Tibial nerve (tissue), 4 donors: ENCODE measurements at places on chromosomes 3 and 15. TPM values are rescaled to one million over a fixed set of nuclear protein-coding genes. Genes with fewer than 3 reads are reported as not detected.

GRCh38 chr15:24933716-24934115 is 21.1 kb upstream of the SNRPN start:
- no peak for DNase-seq

- no peak for DNase-seq
Measured at GRCh38 chr15:39922462-39923092, 2.5 kb upstream of the GPR176 start.

DNA sequence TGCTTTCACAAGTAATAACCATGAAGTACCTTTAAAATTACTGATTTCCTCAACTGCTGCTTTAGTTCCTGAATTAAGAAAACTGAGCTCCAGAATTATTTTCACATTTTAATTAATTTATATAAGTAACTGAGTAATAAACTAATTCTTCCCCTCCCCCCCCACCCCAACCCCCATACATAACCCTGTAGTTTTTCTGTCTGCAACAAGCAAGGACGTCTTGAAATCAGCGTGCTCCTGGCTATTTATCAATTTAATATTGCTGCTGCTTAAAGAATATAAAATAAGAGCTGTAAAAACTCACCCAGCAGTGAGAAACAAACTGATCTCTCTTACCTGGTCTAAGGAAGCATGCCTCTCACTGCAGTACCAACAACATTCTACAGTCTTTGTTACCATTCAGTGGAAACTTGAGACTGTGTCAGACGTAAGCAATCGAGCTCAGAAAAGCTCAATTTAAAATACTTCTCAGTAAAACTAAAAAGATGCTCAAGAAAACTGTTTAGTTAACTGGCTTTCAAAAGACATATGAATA is 121.0 kb downstream of the TFDP2 start:
- peak; percentile 41 for DNase-seq

DNA sequence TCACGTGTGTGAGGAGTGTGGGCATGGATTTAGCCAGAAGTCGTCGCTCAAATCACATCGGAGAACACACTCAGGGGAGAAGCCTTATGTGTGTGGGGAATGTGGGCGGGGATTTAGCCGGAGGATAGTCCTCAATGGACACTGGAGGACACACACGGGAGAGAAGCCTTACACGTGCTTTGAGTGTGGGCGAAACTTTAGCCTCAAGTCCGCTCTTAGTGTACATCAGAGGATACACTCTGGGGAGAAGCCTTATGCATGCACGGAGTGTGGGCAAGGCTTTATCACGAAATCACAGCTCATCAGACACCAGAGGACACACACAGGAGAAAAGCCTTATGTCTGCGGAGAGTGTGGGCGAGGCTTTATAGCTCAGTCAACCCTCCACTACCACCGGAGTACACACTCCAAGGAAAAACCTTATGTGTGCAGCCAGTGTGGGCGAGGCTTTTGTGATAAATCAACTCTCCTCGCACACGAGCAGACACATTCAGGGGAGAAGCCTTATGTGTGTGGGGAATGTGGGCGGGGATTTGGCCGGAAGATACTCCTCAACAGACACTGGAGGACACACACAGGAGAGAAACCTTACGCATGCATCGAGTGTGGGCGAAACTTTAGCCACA is 28.1 kb downstream of the ZNF589 start:
- DNase-seq: peak; percentile 29

DNA sequence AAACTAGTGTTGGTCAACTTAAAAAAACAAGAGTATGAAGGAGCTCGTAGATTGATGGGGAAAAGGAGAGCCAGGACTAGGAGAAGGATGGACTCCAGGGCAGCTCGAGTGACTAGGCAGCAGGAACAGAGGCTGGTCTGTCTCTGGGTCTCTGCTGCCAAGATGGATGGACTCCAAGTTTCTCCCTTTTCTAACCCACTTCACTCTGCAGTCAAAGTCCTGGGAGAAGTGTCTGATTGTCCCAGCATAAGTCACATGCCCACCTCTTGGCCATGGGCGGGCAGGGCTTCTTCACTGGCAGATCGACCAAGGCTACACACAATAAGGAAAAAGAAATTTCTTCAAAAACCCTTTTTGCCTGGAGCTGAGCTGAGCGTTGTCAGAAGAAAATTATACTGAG is 9.2 kb upstream of the EPB42 start:
- no peak for DNase-seq

DNA sequence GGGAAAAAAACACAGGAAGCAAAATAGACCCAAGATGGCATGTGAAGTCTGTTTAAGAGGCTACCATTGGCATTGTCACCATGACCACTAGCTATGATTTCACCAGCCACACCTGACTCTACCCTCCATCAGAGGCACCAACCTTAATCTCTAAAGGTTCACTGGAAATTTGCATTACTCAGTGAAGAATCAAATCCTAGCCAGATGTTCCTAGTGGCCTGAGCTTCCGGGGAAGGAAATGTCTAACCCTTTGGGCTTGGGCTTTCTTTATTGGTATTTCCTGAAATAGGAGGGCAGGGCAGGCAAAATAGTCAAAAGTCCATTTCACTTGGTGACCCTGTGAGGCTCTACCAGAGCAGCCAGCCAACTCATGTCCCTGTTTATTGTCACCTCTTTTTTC is 110.9 kb upstream of the PHLDB2 start:
- DNase-seq: no peak

DNA sequence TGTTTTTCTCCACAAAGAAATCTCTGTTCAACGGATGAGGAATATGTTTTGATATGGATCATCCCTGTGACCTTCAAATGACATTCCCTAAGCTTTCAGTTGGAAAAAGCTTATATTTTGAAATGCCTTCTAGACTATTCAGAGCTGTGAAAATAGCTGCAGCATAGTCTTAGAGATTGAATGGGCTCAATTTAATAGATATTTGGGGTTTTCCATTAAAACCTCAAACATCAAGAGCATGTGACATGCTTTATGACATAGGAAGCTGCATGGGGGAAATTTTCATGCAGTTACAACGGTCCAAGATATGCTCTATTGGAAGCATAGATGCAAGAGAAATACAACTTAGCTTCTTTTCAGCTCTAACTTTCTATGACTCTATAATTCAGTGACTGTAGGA is 102.8 kb downstream of the LSAMP start:
- DNase-seq: no peak

DNA sequence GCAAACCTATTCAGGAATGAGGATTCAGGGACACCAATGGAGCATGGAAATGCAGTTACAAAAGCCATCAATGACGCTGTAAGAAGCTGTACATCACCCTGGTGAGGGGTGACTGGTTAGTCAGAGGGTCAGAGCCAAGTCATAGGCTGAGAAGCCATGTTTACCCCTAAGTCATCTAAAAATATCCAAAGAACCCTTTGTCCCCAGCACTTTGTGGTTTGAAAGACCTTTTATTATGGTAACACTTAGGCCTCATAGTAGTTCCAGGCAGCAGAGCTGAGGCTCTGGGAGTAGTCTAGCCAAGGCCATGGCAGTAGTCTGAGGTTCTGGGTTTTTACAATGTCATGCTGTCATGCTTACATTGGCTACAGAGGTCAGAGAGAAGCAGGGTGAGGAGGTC is 131.2 kb downstream of the CTNNB1 start:
- DNase-seq: no peak

DNA sequence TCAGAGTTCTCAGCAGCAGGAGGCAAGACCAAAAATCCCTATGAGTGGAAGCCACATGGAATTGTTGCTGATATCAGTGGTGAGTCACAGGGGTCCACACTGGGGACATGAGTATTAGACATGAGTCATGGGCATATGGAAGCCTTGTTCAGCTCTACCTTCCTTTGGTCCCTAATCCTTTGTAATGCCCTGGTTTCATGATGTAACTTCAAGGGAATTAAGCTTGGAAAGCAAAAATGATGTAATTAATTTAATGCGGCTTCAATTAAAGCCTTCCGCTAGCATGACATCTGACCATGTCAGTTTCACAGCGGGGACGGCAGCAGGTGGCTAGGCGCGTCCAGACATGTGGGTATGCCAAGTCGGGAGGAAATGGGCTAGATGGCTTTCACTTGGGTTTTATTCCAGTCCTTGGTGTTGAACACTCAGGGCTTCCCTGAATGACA is 176.1 kb upstream of the RGMA start:
- no peak for DNase-seq

DNA sequence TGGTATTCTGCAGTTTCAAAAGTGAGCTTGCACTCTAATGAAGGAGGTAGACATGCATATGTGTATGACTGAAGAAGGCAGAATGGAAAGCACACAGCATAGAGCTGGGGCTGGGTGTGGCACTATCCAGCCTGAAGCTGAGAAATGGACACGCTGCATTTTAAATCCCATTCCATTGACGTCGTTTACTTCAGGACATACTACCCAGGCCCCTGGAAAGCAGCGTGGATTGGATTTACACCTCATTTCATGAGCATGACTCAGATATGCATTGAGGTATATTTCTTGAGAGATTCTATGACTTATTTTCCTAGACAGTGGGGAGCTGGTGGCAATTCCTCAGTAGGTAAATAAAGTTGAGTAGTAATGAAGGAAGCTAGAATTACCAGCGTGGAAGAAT is 101.4 kb downstream of the ABI3BP start:
- no peak for DNase-seq

DNA sequence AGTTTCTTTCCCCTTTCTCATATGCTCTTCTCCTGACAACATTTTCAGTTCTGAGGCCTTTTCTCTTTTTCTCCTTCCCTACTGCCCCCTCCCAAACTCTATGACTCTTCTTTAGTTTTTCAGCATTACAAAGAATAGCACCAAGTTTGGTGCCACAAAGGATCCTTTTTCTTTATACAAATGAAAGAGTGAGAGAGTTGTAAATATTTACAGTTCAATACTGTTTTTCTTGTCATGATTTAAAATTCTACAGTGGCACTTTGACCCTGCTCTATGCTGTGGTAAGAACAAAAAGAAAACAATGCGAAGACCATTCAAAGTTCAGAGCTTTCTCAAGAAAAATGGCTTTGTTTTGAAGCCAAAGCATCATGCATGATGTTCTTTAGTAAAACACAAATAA is 667.9 kb upstream of the SGO1 start:
- no peak for DNase-seq

The SATB1 gene
- total RNA-seq: 42.3 TPM

DNA sequence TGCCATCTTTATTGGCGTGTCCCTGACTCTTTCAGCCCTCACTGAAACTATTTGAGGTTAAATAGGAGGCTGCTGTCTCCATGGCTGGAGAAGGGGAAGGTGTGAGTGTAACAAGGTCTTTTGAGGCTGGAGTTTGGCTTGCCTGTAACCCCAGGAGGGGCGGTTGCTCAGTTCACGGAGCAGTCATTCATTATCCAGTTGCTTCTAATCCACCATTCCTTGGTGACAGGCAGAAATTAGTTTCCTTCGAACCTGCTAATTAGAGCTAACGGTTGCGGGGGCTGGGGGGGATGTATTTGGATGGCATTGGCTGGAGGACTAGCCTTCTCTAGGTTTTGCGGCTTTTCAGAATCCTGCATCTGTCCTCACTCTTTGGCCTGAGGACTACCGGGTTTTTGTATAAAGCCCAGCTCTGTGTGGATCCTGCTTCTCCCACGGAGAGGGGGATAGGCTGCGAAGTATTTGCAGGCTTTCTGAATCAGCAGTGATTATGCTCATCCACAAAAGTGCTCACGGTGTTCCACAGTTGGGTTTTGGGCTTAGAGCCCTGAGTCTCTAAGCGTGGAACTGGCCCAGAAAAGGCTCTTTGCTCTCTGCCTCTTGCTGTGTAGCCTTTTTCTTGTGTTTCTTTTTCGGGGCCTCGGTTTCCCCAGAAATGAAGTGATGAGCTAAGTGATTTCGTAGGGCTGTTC is 18.6 kb downstream of the FGD5 start:
- no peak for DNase-seq

- DNase-seq: no peak
Measured at GRCh38 chr3:23203708-23204330, 692 bp downstream of the UBE2E2 start.

- DNase-seq: no peak
Measured at GRCh38 chr3:52704611-52705437, 767 bp downstream of the GLT8D1 start.

- DNase-seq: no peak
Measured at GRCh38 chr15:96457841-96458240, 127.3 kb downstream of the NR2F2 start.

DNA sequence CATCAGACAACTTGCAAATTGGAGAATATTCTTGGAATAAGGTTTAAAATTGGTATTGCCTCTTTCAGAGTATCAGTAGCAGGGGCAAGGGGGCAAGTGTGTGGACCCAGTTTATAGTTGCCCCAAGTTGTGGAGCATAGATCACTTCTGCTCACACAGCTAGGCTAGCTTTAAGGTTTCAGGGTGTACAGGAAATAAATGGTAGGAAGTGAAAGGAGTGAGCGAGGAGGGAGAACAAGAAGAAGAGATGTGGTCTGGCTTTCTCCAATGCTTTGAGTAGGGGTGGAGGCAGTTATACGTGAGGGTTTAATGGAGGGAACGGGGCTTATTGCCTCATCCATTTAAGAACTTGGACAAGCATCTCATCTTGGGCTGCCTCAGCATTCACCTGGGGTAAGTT is 290.0 kb upstream of the CFAP20DC start:
- no peak for DNase-seq

- DNase-seq: peak; percentile 40
Measured at GRCh38 chr3:192917404-192918274, at the start of gene MB21D2. Gene MB21D2, minus strand, starts transcription at chr3:192917856. Its CDS starts 16 bp downstream, at chr3:192917840.

DNA sequence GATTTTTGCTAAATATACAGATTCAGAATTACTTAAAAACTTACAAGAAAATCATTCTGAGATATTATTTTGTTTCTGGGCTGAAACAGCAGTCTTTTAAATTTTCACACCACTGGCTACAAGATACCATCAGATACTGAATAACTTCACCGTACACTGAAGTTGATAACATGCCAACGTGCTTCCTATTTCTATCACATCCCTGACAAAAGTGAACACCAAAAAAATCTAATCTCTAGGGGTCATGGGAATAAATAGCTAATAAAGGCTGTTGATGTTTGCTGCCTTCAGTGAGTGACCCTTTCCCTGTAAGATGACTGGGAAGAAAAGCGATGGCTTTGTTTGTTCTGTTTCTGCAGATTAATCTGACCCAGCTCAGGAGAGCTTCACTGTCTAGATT is 120.5 kb downstream of the DUT start:
- no peak for DNase-seq

GRCh38 chr3:156812521-156813335 is 13.4 kb upstream of the LEKR1 start:
- DNase-seq: no peak

The ADPRH gene
- 10.5 TPM for total RNA-seq
